GM06990 (cell line): ENCODE measurements at places on chromosomes 6 and 20.

DNA sequence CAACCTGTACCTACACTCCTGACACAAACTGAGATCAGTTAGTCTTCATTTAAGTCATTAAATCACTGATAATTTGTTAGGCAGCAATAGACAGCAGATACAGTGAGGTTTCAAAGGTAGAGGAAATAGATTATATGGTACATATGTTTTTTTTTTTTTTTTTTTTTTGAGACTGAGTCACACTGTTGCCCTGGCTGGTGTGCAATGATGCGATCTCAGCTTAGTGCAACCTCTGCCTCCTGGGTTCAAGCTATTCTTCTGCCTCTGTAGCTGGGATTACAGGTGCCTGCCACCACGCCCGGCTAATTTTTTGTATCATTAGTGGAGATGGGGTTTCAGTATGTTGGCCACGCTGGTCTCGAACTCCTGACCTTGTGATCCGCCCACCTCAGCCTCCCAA is 38.2 kb upstream of the KIF13A start:
- no peak for DNase-seq

- no peak for DNase-seq
Observed at GRCh38 chr20:24998121-24998520, 5.6 kb upstream of the APMAP start.

DNA sequence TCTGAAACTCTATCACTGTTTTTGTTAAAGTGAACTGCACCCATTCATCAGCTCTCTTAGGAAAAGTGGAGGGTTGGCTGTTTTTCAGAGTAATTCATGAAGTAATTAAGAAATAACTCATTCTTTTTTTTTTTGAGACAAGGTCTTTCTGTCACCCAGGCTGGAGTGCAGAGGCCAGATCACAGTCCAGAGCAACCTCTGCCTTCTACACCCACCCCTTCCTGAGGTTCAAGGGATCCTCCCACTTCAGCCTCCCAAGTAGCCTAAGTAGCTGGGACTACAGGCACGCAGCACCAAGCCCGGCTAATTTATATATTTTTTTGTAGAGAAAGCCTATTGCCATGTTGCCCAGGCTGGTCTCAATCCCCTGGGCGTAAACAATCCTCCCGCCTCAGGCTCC is 2.6 kb downstream of the ZNFX1 start:
- no peak for DNase-seq

- DNase-seq, result peak; percentile 4
Observed at GRCh38 chr20:56391596-56392131, 351 bp downstream of the AURKA start.
